ENCODE measurements at places on chromosomes 12 and 14.
A peak's percentile ranks its signal among the peaks of the same experiment; 100 is the strongest.

DNA sequence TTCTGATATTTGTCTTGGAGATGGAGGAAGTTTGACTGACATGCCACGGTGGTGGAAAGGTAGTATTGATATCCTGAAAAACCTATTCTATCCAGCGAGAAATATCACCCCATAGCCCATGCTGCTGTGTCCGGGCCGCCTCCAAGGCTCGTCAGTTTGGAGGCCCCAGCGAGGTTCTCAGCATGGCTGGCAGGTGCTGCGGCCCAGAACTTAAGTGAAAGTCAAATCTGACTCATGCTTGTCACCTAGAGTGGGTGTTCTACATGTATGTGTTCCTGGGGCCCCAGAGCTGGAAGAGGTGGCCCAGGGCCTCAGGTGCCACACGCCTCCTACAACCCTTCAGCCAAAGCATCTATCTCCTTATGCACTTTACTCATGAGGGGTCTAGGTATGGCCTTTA is 92.9 kb downstream of the GCH1 start:
- DNase-seq = no peak

DNA sequence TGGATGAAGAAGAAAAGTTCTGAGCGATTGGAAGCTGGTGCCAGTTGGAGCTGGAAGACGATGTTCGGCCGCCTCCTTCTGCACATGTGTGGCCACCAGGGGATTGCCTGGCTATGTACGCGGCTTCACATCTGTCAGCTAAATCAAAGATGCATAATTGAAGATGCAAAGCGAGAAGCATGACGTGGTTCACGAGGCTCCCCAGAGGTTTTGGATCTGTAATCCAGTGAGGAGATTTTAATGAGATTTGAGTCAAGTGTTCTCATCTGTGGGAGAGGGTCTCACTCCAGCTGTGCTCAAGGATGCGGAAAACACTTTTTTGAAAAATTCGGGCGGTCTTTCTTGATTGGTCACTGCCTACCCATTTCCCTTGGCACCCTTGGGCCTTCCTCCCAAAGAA is 94.6 kb downstream of the PAX9 start:
- DNase-seq = no peak

GRCh38 chr14:67602995-67603545 is 3.0 kb upstream of the PIGH start:
- no peak for DNase-seq

GRCh38 chr12:40225984-40226602 is 1.3 kb downstream of the LRRK2 start:
- DNase-seq = no peak

GRCh38 chr12:93846936-93847516 is 169.9 kb downstream of the CRADD start:
- DNase-seq = no peak

DNA sequence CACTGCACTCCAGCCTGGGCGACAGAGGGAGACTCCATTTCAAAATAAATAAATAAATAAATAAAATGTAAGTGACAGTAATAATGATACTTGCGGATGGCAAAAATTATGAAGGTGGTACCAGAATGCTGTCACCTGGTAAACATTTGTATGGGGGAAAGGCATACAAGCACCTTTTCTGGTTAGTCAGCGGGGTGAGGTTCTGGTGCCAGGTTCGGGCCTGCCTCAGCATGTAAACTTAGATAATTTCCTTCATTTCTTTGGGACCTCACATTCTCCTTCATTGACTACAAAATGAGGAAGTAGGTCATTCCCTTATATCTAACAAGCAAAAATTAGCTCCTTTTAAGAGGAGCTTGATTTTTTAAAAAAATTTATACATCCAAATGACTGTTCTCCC is 10.8 kb downstream of the VTI1B start:
- no peak for DNase-seq

GRCh38 chr12:20505056-20505455 is 136.7 kb downstream of the PDE3A start:
- no peak for DNase-seq

DNA sequence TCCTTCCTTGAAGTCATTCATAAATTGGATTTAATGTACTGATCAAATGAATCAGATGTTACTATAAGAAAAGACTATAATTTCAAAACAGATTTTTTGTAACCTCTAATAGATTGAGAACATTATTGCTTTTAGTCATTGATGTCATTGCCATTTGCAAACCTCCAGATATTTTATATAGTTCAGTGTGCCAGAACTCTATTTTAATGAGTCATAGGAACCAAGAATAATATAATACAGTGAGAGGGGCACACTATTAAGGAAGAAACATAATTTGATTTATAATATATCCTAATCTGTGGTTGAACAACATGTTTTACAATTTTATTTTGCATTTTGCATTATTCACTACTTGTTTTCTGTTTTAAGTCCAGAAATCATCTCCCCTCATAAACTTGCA is 78.0 kb downstream of the LRRC9 start:
- DNase-seq = no peak

- DNase-seq = no peak
Observed at GRCh38 chr12:101039848-101040531, 170.0 kb downstream of the SLC5A8 start.

DNA sequence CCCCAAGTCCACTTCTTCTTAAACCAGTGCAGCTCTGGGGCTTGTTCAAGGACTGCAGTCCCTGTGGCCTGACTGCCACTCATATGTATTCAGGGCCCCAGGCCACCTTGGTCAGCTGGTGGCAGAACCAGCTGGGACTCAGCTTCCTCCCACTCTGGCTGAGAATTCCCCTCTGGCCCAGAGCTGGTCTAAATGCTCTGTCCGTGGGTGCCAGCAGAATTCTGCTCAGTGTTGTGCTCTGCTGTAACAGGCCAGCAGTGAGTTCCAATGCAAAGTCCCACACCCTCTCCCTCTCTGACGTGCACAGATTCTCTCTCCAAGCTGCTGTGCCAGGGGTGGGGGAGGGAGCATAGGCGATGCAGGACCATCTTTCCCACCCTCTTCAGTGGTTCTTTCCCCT is 210.4 kb upstream of the RGS6 start:
- no peak for DNase-seq

- no peak for DNase-seq
Observed at GRCh38 chr14:99468081-99468480, 12.6 kb downstream of the SETD3 start.

DNA sequence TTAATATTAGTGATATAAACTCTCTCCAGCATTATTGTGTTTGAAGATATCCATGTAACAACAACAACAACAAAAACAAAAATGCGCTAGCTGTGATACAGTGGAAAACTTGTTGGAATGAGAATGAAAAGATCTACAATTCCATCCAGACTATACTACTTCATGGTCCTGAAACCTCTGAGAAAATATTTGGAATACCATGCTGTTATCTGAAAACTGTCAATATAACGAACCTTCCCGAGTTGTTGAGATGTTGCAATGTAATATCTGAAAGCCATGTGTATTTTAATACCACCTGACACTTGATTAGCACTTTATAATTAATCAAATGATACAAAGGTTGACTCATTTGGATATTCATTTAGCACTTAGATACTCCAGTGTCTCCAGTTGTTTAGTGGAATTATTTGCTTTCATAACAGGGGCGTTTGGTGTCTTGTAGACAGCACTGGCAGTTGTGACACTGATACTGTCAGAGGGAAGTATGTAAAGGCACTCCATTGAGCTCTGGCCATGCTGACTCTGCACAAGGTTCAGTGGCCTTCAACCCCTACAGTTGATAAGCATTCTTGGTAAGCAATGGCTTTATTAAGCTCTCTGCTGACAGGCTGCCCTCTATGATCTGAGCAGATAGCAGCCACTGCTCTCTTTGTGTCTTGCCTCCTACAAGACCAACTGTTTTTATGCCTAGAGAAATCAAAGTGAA is 447.1 kb upstream of the SEL1L start:
- no peak for DNase-seq

- DNase-seq = peak; percentile 4
Observed at GRCh38 chr12:79420146-79420618, 270.6 kb downstream of the PAWR start.

GRCh38 chr12:15601210-15601800 is 187.9 kb downstream of the EPS8 start:
- DNase-seq = no peak

- no peak for DNase-seq
Observed at GRCh38 chr12:49622501-49623141, 740 bp upstream of the PRPF40B start.

- no peak for DNase-seq
Observed at GRCh38 chr12:24012528-24012927, 63.1 kb upstream of the SOX5 start.

DNA sequence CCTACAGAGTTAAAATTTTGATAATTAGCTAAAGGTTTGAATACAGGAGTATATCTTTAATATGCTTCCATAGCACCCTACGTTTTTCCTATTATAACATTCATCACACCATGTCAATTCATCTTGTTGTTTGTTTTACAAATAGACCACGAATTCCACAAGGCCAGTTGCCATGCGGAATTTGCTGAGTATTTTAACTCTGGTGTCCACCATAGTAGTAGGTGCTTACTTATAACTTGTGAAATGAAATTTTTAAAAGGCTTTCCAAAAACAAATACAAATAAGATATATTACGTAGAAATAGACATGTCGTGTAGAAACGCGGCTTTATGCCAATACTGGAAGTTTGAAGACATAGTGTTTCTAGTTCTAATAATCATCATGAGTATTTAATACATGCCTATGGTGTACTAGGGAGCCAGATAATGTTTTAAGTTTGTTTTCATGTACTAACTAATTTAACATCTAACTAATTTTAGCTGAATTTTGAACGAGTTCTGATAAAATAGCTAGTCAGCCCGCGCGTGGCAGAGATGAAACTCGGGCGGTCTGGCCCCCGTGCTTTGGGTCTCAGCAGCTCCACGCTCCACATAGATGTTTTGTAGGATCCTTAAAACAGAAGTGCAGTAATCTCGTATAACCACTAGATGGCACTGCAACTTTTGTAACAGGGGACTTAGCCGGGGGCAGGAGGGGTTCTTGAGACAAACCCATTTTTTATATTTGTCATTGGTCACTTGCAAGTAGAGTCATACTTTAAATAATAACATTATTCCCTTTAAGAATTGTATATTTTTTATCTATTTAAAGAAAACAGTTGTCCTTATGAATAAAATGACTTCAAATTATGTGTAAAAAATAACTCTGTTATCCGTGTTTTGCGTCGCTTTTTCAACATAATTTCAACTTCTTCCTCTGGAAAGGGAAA is 10.2 kb downstream of the CD69 start:
- no peak for DNase-seq

DNA sequence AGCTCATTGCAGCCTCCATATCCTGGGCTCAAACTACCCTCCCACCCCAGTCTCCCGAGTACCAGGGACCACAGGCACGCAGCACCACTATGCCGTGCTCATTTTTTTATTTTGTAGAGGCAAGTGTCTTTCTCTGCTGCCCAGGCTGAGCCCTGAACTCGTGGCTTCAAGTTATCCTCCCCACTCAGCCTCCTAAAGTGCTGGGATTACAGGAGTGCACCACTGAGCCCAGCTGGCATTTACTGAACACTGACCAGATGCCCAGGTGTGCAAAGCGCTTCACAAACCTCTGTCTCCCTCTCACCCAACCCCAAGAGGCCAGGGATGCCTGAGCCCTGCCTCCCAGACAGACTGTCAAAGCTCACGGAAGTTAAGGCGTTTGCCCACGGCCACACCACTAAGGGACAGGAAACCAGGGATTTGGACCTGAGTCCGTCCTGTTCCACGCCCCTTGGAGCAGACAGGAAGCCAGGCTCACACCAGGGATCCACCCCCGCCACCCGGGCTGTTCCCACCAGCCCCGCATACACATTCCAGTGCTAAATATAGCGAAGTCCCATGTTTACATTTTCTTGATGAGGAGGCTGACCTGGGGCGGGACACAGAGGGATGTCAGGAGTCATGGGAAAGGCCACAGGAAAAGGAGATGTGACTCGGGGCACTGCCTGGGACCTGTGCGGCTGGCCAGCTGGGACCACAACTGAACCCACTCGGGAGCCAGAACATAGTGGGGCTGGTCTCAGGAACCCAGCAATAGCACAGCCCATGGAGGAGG is 51.2 kb downstream of the TESC start:
- no peak for DNase-seq

GRCh38 chr12:130815028-130815741 is 23.9 kb downstream of the STX2 start:
- no peak for DNase-seq

DNA sequence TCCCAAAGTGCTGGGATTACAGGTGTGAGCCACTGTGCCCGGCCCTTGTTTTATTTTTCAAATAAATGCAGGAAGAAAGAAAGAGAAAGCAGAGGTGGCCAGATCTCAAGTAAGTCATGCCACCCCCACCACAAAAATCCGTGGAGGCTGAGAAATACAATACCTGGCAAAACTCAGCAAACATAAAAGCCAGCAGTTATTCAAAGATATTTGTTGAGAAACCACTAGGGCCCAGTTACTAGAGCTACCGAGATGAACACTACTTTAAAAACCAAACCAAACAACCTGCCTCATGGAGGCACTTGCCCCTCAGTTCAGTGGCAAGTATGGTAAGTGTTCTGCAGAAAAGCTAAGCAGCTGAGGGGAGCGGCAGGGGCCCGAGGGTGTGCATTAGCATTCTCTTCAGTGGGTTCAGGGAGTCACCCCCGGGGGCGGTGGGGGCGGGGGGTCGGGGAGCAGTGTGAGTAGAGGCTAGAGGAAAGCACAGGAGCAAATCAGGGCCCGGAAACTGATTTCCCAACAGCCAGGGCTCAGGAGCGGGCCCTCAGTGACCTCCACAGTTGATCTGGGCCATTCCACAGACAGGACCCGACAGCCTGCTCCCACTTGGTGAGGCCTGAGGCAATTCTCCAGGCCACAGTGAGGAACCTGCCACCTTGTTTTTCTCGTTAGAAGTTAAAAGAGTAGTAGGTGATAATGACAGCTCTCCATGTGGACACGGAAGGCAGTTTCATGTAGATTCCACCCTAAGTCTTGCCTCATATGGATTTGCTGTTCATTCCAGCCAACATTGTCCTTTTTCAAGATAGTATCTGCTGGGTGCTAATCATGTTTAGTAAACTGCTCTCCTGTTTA is 8.6 kb downstream of the EVL start:
- no peak for DNase-seq

- no peak for DNase-seq
Observed at GRCh38 chr12:42237853-42238239, 202 bp downstream of the YAF2 start.

GRCh38 chr14:102594514-102595175 is 2.2 kb downstream of the RCOR1 start:
- peak; percentile 65 for DNase-seq

DNA sequence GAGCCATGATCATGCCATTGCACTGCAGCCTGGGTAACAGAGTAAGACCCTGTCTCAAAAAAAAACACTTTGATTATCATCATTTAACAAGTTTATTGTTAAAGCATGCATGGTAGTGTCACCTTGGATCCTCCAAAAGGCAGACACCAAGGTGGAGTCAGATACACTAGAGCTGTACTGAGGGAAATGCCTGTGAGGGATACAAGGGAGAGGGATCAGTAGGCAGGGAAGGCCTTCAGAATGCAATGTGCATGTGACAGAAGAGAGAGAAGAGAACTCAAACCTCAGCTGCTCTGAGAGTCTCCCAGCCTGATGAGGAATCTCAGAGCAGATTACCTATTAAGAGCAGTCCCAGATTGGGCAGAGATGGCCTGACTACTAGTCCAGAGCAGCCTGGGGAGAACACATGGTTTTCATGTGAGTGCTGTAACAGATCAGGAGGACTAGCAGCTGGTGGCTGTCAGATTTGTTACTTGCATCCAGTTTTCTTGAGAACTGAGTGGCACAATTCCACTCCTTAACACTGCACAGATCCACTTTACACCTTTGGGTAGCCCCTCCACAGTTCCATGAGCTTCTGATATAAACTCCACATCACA is 38.0 kb upstream of the A2ML1 start:
- DNase-seq = no peak

All from COR-L47 (cell line).